Germinal center (tissue), 1 donor: ENCODE measurements at places on chromosomes 4 and X.
A peak's percentile ranks its signal among the peaks of the same experiment; 100 is the strongest.

DNA sequence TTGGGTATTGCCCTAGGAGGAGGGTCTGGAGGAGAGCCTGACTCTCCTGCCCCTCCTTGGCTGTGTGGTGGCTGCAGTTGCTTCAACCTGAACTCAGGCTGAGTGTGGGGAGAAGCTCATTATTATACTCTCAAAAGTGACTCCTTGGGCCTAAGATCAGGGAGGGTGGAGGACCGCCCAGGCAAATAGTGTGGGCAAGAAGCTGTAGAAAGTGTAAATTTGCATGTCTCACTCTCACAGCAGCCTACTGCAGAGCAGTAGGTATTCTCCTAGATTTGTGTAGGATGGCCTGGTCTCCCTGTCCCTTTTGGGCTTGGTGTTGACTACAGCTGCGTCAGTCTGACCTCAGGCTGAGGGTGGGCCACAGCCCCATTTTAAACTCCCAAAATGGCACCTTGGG lies 156.1 kb downstream of the ZNF330 start:
- DNase-seq, result no peak

GRCh38 chrX:105190252-105190853 lies 30.1 kb downstream of the TEX13A start:
- DNase-seq, result no peak

DNA sequence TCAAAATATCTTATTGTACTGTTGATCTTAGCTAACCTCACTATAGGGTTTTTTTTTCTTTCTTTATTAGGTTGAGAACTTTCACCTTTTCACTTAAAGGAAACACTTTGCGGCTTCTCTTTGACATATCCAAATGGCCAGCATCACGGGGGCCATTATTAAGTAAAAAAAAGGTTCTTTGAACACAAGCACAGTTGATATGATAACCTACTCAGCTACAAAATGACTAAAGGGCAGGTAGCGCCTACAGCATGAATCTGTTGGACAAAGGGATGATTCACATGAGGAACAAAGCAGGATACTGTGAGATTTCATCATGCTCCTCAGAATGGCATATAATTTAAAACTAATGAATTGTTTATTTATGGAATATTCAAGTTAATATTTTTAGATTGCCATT lies 119.6 kb downstream of the CCSER1 start:
- no peak for DNase-seq

- no peak for DNase-seq
These were observed 310.8 kb downstream of the PACRGL start for GRCh38 chr4:21011106-21011505.

- no peak for DNase-seq
These were observed 233.6 kb downstream of the ZNF674 start for GRCh38 chrX:46311581-46312120.

DNA sequence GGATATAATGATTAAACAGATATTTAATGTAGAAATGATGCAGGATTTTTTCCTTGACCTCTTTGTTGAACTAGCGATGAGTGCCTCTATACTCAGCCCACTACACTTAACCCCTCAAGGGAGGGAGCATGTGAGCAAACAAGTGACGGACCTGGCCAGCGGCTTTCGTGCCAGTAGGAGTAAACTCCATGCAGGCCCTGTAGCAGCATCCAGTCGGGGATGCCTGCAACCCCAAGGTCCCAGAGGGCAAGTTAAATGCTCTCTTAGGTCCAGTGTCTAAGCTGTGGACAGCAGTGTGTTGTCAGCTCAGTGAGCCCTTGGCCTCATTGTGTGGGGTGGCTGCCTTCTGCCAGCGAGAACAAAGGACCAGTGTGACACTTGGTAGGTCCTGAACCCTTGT lies 708.7 kb downstream of the TECRL start:
- DNase-seq, result no peak

DNA sequence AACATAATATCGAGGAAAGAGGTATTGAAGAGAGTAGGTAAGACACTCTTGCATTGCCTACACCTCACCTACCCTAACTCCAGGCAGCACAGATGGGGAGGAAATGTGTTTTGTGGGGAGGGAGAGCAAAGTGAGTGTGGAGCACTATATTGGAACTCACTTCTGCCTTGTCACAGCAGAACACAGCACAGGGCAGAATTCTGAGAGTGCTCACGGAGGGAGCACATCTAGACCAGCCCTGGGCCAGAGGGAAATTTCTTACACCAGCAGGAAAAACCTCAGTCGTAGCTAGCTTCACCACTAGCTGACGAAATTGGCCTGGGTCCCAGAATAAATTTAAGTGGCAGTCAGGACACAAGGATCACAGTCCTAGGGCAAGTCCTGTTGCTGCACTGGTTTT lies 517.3 kb downstream of the TMA16 start:
- DNase-seq, result no peak

DNA sequence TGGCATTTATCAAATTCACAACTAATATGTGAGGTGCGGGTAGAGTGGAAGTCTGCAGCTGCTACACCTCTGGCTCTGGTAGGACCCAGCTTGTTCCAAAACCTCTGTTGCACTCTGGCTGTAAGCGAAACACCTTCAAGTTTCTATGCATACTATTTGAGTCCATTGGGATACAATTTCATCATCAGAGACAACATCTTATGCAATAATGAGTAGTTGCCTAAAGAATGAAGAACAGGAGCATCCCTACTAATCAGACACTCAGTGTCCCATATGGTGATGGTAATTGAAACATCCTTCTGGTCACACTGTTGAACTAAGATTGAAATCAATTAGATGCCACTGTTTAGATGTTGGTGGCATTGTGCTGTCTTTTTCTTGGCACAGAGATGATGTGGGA lies 178.4 kb downstream of the MGST2 start:
- DNase-seq, result no peak

- no peak for DNase-seq
These were observed 44.9 kb downstream of the CENPC start for GRCh38 chr4:67500373-67500772.

GRCh38 chr4:139656614-139657486 lies 8.8 kb upstream of the MGST2 start:
- DNase-seq, result peak; percentile 63

DNA sequence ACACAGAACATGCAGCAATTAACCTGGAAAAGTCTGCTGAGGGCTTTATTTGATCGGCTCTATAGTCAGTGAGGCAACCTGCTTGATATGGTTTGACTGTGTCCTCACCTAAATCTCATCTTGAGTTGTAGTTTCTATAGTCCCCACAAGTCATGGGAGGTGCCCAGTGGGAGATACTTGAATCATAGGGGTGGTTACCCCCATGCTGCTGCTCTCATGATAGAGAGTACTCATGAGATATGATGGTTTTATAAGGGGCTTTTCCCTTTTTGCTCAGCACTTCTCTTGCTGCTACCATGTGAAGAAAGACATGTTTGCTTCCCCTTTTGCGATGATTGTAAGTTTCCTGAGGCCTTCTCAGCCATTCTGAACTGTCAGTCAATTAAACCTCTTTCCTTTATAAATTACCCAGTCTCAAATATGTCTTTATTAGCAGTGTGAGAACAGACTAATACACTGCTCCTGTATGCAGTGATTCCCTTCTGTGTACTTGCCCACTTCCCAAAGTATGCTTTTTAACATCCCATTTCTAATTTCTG lies 78.2 kb downstream of the NPFFR2 start:
- DNase-seq, result no peak

DNA sequence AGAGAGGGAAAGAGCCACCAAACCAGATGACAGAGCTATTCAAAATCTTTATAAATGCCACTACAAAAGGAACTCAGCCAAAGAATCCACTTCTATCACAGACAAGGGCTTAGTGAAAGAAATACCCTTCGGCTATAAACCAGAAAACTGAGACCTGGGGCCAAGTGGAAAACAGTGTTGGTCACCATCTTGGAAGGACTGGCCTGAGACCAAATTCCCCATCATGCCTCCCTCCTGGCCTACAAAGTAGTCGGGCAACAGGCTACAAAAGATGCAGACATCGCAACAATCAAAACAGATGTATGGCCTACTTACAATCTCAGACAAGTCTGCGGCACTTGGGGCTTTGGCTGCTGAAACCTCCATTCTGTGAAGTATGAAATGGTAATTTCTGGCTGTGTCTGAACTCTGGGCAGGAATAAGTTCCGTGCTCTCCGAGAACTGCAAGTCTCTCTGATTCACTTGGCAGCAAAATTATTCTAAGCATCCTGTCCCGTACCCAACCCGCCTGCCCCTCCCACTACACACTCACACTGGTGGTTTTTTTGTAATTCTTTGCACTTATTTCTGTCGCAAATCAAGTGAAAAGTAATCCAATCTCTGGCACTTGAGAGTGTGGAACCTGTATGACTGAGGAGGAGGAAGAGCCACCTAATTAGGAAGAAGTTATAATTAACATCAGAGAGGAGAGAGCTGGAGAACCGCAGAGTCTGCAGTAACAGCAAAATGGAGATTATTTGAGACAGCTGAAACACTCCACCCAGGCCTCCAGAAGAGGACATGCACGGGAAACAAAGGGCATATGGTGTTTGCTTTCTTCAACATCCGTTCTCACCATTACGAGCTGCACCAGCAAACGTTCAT lies 87.8 kb downstream of the SH3KBP1 start:
- no peak for DNase-seq
